Right lobe of liver (tissue), 6 donors: ENCODE measurements at places on chromosomes 6 and 20. TPM values are rescaled to one million over a fixed set of nuclear protein-coding genes. Genes with fewer than 3 reads are reported as not detected.

Gene CLPSL2
- total RNA-seq = not detected

Gene GSTA4
- total RNA-seq = 14.4 TPM

Gene YTHDF1
- 20.8 TPM for total RNA-seq

Gene FAM209A
- total RNA-seq = not detected

Gene RBPJL
- not detected for total RNA-seq

Gene SNTA1
- total RNA-seq = 6.5 TPM

Gene WFDC5
- not detected for total RNA-seq

GRCh38 chr6:131216246-131216645 lies 81.0 kb downstream of the AKAP7 start:
- no peak for DNase-seq

DNA sequence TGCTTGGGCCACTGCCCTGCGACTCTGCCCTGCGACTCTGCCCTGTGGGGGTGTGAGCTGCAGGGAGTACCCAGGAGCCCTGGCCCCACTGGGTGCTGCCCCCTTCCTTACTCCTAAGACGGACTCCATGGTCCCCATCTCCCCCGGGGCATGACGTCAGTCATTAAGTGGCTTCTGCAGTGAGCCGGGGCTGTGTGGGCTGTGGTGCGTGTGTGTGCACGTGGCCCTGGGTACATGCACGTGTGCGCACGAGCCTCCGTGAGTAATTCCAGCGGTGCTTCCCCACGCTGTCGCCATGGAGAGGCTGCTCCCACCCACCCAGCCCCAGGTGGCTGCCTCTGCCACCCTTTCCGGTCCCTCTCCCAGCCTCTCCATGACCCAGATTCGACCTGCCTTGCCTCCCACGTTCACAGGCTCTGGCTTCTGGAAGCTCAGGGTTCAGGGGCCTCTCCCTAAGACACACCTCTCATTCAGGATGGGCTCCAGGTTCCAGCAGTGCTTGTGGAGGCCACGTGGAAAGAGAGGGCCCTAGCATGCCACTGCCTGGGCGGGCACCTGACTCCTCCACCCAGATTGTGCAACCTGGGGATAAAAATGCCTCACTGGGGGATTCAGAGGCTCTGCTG lies 88.3 kb downstream of the DLGAP4 start:
- no peak for DNase-seq

- DNase-seq = no peak
These were observed 34.2 kb downstream of the PKIG start for GRCh38 chr20:44616604-44616964.

DNA sequence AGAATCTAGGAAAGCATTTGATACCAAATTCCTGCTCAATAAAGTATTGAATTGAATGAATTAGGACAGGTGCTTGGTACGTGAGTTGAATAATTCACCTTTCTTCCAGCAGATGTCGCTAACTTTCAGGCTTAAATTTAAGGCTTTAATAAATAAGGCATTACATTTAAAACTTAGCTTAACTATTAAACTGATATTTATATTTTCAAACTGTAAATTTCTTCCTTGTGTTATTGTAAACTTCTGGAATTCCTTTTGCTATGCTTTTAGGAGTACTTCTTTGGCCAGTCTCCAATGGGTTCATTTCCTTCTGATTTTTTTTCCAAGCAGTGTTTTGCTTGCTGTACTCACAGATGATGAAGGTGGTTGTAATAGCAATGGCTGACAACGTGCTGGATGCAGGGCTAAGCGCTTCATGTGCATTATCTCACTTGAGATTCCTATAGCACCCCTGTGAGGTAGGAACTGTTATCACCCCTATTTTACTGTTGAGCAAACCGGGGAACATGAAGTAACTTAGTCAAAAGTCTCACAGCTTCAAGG lies 71.3 kb upstream of the SLC2A12 start:
- DNase-seq = no peak

DNA sequence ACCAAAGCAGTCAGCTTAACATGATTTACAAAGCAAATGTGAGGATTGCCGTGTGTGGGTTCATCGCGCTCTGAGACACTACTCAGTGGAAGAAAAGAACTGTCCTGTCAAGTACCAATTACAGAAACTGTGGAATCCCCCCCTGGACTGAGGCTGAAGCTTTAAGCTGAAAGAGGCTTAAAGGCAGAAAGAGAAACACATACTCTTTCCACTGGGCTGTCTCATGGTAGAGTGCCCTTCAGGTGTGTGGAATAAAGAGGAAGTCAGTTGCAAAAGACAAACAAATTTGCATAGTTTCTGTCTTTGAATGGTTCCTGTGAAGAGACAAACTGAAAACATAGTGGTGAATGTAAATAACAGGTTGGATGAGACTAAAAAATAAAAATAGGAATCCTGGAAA lies 560.4 kb upstream of the SYNCRIP start:
- DNase-seq = no peak

DNA sequence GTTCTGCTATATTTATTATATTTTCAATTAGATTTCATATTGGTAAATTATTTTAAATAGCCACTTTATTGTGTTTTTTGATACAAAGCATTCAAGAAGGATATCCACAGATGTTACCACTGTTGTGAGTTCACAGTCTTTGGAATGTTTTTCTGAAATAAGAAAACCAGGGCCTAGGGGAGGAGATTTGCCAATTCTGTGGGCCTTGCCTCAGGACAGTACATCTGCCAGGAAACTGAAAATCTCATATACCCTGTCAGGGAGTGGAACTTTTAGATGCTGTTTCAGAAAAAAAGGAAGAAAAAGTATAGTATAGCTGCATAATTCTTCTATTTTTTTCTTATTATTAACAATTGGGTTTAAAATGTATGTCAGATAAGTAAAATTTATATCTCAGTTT lies 995.9 kb upstream of the ADGRB3 start:
- no peak for DNase-seq

GRCh38 chr6:133921249-133921859 lies 31.7 kb upstream of the TBPL1 start:
- peak; percentile 60 for DNase-seq

DNA sequence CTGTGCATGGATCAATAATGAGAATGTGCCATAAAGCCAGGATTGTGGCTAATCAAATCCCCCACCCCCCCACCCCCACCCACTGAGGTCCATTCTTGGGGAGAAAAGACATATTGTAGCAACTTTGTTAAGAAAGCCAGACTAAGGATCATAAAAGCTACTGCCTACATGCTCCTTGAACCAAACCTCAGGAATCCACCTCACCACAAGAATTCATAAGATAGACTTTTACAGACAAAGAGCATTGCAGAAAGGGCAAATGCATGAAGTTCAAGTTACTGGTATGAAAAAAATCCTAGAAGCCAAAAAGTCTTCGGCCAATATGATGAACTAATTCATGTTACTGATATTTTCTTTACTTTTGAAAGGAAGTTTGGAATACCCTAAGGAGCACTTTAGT lies 187.9 kb upstream of the ARID1B start:
- DNase-seq = no peak

GRCh38 chr6:108651340-108652227 lies 90.9 kb downstream of the FOXO3 start:
- no peak for DNase-seq

- peak; percentile 72 for DNase-seq
These were observed 28.6 kb downstream of the C6orf89 start for GRCh38 chr6:36914227-36914794.

DNA sequence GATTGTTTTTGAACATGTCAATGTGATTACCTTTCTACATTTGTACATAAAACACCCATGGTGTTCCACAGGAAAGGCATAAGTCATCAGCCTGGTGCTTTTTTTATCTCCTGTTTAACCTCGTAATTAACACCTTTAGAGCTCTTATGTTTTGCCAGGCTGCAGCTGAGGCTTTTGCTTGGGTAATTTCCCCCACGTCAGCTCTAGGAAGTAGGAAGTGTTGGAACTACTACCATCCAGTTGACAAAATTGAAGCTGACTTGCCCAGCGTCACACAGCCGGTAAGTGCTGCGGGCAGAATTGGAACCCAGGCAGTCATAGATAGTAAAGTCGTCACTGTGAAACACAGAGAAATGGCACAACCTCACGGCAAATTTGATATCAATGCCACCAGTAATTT lies 86.6 kb upstream of the BMP2 start:
- DNase-seq = no peak

DNA sequence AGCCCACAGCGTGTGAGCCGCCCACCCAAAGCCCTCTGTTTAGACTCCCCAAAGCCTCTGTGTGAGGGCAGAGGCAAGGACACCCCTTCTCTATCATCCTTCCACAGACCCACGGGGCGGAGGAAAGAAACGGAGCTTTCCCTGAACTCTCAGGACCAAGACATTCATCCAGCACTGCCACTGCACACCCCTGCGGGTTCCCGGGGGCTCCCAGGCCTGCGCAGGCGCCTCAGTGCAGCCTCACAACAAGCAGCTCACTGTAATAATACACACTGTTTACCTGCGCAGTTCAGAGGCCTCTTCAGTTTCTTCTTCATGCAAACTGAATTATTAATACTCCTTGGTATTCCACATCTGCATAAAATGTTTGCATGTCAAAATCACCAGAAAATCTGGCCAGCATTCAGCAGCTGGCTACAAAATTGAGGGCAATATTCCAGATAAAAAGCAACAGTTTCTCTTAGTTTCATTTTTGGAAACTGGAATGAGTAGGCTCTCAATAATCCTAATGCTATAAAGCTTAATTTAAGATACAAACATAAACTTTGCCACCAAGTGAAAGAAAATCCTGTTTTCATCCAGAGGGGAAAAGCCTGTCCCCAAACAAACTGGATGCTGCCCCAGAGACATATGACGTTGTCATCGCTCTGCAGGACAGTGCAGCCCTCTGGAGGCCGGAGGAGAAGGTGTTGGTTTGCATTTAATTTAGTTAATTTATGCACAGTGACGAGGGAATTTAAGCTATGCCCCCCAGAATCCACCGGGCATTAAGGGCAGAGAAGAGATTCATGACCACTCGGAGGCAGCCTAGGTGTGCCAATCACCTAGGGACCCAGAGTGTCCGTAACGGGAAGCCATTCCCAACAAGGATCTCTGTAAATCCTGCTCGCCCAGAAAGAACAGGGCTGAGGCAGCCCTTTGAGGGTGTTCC lies 45.3 kb downstream of the NINL start:
- DNase-seq = peak; percentile 75

DNA sequence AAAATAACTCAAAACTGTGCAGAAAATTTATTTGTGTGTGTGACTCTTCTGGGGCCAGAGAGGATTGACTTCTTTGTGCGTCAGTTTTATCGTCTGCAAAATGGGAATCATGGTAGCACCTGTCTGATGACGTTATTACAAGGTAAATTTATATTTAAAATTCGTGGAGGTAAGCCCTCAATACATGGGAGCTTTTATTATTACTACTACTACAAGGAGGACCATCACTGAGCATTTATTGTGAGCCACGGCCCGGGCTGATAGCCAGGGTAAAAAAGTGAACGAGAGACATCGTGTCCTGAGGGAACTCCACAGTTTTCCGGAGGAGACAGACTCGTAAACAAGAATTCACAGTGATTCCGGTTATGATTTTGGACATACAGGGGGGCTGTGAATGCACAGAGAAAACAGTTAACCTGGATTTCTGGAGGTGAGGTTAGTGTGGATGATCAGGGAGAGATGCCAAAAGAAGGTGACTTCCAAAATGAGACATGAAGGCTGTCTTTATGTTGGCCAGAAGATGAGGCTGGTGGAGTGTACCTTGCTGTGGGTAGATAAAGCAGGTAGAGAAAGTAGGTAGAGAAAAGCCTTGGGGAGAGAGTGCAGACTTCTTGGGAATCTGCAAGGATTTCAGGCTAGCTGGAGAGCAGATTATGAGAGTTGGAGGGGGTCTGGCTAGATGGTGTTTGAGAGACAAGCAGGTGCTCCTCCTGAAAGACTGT lies 10.6 kb upstream of the SERINC3 start:
- no peak for DNase-seq

GRCh38 chr6:38021571-38021970 lies 202.0 kb downstream of the ZFAND3 start:
- no peak for DNase-seq

DNA sequence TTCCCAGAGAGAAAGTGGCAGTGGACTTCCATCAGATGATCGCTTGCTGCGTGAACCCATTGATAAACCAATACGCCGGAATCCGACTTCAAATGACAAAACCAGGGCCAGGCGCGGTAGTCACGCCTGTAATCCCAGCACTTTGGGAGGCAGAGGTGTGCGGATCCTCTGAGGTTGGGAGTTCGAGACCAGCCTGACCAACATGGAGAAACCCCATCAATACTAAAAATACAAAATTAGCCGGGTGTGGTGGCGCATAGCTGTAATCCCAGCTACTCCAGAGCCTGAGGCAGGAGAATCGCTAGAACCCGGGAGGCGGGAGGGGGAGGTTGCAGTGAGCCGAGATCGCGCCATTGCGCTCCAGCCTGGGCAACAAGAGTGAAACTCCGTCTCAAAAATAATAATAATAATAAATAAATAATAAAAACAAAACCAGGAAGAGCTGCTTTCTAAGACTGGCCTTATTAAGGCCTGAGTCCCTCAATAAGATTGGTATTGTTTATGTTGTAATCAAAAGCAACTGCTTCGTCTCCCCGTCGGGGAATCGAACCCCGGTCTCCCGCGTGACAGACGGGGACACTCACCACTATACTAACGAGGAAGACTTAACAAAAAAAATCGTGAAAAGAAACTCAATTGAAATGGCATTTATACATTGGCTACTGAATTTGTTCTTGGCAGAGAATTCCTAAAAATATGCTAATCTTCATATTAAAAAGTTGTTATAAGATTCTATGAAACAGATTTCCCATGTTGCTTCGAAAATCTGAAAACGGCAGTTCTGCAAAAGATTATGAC lies 110.2 kb upstream of the ZNF184 start:
- no peak for DNase-seq

- no peak for DNase-seq
These were observed 5.8 kb downstream of the SYNE1 start for GRCh38 chr6:152631376-152631775.

DNA sequence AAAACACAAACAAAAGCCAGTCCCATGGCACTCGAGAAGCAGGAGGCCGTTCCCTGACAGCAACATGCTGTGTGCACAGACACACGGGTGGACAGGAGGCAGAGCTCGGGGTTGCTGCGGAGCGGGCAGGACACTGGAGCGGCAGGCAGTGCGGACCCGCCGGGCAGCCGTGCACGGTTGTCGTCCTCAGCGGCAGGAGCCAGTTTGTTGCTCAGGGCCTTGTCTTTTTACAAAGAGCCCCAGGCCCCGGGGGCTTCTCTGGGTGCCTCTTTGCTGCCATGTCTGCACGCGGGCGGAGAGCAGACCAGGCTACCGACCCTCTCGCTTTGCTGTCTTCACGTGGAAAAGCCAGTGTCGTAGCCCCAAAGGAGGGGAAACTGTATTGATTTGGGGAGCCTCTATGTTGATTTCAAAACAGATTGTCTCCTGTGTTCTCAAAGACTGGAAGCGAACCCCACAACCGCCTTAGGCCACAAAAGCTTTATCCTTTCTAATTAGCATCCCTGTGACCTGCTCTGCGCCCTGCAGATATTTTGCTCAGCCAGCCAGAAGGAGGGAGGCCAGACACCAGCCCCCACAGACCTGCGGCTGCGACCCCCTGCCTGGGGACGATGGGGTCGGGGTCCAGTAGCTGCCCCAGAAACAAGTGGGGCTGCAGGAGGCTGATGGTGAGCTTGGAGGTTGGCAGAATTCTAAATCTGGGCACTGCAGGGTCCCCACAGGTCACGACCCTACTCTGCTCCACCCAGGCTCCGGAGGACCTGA lies 50.2 kb downstream of the ERMARD start:
- no peak for DNase-seq
